Left kidney (tissue), 8 donors: ENCODE measurements at places on chromosomes 5 and 9. TPM values are rescaled to one million over a fixed set of nuclear protein-coding genes. Genes with fewer than 3 reads are reported as not detected.

DNA sequence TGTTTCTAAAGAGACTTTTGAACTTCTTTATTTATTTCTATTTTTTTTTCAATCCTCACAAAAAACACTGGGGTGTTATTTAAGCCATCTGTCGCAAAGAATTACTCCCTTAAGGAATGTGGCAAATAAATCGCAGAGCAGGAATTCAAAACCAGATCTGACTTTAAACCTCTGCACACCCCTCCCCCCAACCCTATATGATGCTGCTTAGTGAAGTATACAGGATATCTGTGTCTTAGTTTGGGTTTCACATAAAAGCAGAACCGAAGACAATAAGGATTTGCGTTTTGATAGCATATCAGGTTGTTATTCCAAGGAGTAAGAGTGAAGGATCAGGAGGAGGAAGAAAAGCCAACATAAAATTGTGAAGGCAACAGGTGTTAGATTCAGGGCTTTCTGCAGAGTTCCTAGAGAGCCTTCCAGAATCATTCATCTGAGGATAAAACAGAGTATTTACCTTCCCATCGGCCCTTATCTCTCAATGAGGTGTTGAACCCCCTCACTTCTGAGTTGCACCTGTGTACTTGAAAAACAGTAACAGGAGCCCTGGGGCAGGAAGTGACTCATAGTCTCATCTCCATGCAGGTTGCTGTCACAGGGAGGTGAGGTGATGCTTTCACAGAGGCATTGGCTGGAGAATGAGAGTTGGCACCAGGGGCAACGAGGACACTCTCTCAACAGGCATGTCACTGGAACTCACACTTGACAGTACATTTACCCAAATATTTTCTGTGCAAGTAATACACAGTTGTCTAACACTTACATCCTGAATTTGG is 33.5 kb upstream of the DMRT3 start:
- DNase-seq = no peak

Gene CCDC127
- 13.8 TPM for polyA plus RNA-seq

Gene TLR4
- 9.4 TPM for polyA plus RNA-seq

Gene ADAMTS16
- 72.4 TPM for polyA plus RNA-seq
